ENCODE measurements at places on chromosomes 5 and 9. TPM values are rescaled to one million over a fixed set of nuclear protein-coding genes. Genes with fewer than 3 reads are reported as not detected.

The CD14 gene
- total RNA-seq: 0.42 TPM

The SOX30 gene
- total RNA-seq: 0.27 TPM

The CER1 gene
- total RNA-seq: not detected

The SPIN1 gene
- 74.0 TPM for total RNA-seq

The CYSRT1 gene
- total RNA-seq: 4.3 TPM

The IGIP gene
- 5.2 TPM for total RNA-seq

The TTC39B gene
- total RNA-seq: 7.4 TPM

The TAF11L10 gene
- not detected for total RNA-seq

The KIF4B gene
- total RNA-seq: 0.12 TPM

The SLC6A19 gene
- not detected for total RNA-seq

The EQTN gene
- not detected for total RNA-seq

The PDE6A gene
- not detected for total RNA-seq

DNA sequence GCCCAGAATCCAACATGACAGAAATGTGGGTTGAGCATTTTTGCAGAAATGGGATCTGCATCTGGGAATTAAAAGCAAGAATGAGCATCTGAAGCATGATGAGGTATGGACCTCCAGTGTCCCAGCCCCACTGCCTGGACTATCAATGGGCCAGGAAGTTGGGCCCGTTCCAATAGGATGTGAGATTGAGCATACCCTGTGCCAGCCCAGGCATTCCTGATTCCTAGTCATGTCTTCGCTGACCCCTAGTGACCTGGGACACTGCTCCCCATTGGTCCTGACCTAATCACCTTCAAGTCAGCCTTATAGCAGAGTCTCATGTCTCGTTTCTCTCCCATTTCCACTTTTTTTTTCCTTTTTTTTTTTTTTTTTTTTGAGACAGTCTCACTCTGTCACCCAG lies 197.4 kb upstream of the IRX2 start:
- H3K4me3 ChIP-seq: no peak overlapping the region
- no peak for DNase-seq
- H3K27me3 ChIP-seq: no peaks in the 10 kb centered on the region
- H3K36me3 ChIP-seq: no peaks in the 10 kb centered on the region
- no peak overlapping the region for H3K27ac ChIP-seq

- no peaks in the 10 kb centered on the region for H3K4me1 ChIP-seq
- no peaks in the 10 kb centered on the region for H3K36me3 ChIP-seq
- no peak overlapping the region for H3K27ac ChIP-seq
- no peak overlapping the region for H3K4me3 ChIP-seq
Measured at GRCh38 chr9:110583237-110583636, 3.7 kb upstream of the SVEP1 start.

GRCh38 chr9:89465726-89466308 lies 32.1 kb downstream of the SEMA4D start:
- no peaks in the 10 kb centered on the region for H3K27me3 ChIP-seq
- H3K27ac ChIP-seq: no peak overlapping the region
- DNase-seq: no peak
- H3K4me3 ChIP-seq: no peak overlapping the region
- peaks cover 13% of the 10 kb centered on the region for H3K4me1 ChIP-seq
- no peaks in the 10 kb centered on the region for H3K36me3 ChIP-seq

- no peaks in the 10 kb centered on the region for H3K4me1 ChIP-seq
- H3K27me3 ChIP-seq: no peaks in the 10 kb centered on the region
- H3K27ac ChIP-seq: no peak overlapping the region
- DNase-seq: no peak
- no peak overlapping the region for H3K4me3 ChIP-seq
Measured at GRCh38 chr5:10513501-10514442, 50.1 kb upstream of the ANKRD33B start.

- H3K27ac ChIP-seq: peak overlapping the region; percentile 99
- no peaks in the 10 kb centered on the region for H3K27me3 ChIP-seq
- peaks cover 17% of the 10 kb centered on the region for H3K4me1 ChIP-seq
- peak overlapping the region; percentile 100 for H3K4me3 ChIP-seq
- H3K36me3 ChIP-seq: peaks cover 23% of the 10 kb centered on the region
Measured at GRCh38 chr9:137189297-137190295, 1.1 kb downstream of the SSNA1 start.

DNA sequence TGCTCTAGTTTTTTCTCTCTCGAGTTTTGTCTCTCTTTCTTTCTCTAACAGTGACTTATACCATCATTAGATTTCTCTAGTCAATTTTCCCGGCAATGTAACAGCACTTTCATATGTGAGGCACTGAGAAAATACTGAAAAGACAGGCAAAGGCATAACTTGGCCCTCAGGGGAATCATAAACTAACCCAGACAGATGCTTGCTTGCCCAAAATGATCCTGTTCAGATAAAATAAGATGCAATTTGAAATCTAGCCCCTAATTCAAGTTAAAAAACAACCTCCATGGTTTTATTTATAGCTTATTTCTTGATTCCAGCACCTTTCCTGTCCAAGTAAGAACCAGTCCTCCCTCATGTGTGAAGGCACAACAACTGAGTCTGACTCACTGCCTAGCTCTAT lies 294.6 kb downstream of the GAS1 start:
- H3K27ac ChIP-seq: no peak overlapping the region
- H3K27me3 ChIP-seq: peaks cover 23% of the 10 kb centered on the region
- H3K36me3 ChIP-seq: no peaks in the 10 kb centered on the region
- H3K4me1 ChIP-seq: no peaks in the 10 kb centered on the region

DNA sequence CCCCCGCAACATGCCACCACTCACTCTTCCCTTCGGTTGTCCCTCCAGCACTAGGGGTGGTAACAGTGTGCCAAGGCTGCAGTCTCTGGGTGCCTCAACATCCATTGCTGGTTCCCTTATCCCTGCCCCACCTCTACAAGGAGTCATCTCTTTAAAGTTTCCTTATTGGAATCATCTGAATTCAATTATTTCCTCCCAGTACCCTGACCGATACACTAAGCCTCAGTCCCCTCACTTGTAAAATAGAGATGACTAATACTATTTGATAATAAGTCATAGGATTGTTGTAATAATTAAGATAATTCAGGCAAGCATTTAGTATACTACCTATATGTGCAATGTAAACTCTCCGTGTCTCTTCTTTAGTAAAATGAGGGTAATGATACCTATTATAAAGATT lies 352.5 kb downstream of the ENC1 start:
- no peaks in the 10 kb centered on the region for H3K4me1 ChIP-seq
- H3K27me3 ChIP-seq: no peaks in the 10 kb centered on the region
- no peaks in the 10 kb centered on the region for H3K36me3 ChIP-seq
- H3K27ac ChIP-seq: no peak overlapping the region

DNA sequence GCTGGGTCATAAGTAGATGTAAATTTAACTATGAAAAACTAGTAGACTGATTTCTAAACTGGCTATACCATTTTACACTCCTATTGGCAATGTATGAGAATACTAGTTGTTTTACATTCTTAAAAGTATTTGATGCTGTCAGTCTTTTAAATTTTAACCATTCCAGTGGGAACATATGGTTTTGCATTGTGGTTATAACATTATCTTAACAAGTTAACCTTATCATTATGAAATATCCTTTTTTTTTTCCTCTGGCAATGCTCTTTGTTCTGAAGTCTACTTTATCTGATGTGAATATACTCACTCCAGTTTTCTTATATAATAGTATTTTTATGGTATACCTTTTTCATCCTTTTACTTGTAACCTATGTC lies 548.9 kb upstream of the CLINT1 start:
- H3K27ac ChIP-seq: no peak overlapping the region
- no peak for DNase-seq
- peaks cover 6% of the 10 kb centered on the region for H3K27me3 ChIP-seq
- no peaks in the 10 kb centered on the region for H3K36me3 ChIP-seq

DNA sequence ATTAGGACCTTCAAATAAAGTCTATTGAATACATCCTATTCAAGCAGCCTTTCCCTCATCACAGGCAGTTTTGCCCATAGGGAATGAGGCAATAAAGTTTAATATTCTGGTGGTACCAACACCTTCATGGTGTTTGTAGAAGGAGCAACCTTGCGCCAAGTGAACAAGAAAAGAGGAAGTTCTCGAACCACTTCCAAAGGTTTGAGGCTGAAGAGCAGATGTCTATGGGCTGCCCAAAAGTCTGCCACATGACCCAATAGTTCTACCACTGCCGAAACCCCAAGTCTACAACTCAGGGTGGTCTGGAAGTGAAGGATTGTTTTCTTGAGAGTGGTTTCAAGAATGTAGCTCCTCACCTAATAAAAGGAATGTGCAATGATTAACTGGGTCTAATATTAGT lies 123.1 kb downstream of the NPR3 start:
- H3K36me3 ChIP-seq: no peaks in the 10 kb centered on the region
- peaks cover under 1% of the 10 kb centered on the region for H3K27me3 ChIP-seq
- DNase-seq: no peak
- no peak overlapping the region for H3K27ac ChIP-seq

DNA sequence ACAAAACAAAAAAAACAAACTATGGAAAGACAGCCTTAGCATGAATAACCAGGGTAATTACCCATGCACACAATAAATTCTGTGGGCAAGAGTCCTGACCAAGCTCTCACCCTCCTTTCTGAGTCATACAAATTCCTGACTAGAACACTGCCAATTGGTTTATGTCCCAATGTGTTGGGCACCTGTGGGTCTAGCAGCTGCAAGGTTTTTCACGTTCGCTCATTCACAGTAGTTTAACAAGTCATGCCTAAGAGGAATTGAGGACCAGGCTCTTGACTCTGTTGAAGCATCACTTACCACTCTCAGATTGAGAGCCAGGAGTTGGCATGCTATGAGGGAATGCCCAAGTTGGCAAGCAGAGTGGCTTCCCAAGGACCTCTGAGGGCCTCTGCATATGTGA lies 205.5 kb upstream of the SLC24A2 start:
- H3K27ac ChIP-seq: no peak overlapping the region
- no peak for DNase-seq
- no peaks in the 10 kb centered on the region for H3K4me1 ChIP-seq

GRCh38 chr5:76388791-76389512 lies 14.1 kb upstream of the IQGAP2 start:
- no peak overlapping the region for H3K4me3 ChIP-seq
- H3K27me3 ChIP-seq: no peaks in the 10 kb centered on the region
- no peaks in the 10 kb centered on the region for H3K36me3 ChIP-seq
- no peak for DNase-seq

DNA sequence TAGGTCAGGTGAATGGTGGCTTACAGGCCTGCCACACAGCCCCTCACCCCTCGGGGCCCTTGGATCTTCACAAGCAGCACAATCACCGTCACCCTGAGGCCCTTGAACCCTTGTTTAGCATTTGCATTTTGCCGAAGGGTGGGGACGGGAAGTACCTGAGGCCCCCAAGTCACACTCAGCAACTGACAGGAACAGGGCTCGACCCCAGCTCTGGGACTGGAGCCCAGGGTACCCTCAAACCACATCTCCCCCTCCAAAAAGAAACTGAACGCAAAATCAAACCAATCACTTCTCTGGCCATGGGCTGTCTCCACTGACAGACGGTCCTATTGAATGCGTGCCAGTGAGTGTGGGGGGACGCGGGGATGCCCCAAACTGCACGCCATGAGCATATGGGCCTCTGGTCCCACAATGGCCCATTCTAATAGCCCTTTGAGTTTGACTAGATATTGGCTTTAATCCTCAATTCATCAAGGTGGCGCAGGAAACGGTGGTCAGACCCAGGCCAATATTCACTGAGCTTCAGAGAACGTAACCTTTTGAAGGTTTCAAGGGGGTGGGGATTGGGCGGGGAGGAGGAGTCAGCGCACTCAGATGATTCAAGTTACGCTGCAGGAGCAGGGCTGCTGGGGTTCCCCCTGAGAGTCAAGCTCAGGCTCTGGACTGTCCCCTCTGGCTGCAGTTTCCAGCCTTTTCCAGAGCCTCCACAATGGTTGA lies 176.0 kb downstream of the DAB2IP start:
- no peak overlapping the region for H3K4me3 ChIP-seq
- no peak for DNase-seq
- no peaks in the 10 kb centered on the region for H3K36me3 ChIP-seq
- H3K4me1 ChIP-seq: no peaks in the 10 kb centered on the region
- H3K27ac ChIP-seq: no peak overlapping the region

DNA sequence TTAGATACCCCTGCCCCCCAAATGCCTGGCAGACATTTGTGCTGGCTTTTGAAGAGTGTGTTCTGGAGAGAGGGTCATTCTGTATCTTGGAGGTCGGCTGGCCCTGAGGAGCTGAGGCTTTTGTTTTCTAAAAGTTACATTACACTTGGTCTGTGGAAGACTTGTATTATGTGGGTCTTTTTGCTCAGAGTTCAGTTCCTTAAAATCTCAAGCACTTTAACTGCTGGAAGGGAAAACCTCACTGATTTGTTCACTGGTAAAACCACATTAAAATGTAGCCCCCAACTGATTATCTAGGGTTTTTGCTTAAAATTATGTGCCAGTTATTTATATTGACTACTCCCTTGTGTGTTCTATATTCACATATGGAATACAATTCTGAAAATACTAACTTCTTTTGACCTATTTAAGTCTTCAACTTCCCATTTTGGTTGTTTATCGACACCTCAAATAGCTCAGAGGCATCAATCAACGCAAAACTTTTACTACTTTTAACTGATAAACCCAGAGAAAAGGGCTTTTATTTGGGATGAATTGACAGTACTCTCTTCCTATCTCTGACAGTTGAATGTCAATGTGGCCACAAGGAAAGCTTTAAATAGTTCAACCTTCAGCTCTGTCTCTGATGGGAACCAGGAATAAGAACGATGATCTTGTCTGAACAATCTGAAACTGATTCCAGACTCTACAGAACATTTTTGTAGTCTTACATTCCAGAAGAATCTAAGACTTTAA lies 54.0 kb upstream of the MAP3K1 start:
- H3K27ac ChIP-seq: no peak overlapping the region
- no peaks in the 10 kb centered on the region for H3K27me3 ChIP-seq
- DNase-seq: no peak
- no peak overlapping the region for H3K4me3 ChIP-seq
- H3K4me1 ChIP-seq: no peaks in the 10 kb centered on the region

- H3K4me3 ChIP-seq: no peak overlapping the region
- no peak for DNase-seq
- no peaks in the 10 kb centered on the region for H3K4me1 ChIP-seq
- no peaks in the 10 kb centered on the region for H3K36me3 ChIP-seq
Measured at GRCh38 chr5:74098941-74099340, 472.9 kb downstream of the ARHGEF28 start.

DNA sequence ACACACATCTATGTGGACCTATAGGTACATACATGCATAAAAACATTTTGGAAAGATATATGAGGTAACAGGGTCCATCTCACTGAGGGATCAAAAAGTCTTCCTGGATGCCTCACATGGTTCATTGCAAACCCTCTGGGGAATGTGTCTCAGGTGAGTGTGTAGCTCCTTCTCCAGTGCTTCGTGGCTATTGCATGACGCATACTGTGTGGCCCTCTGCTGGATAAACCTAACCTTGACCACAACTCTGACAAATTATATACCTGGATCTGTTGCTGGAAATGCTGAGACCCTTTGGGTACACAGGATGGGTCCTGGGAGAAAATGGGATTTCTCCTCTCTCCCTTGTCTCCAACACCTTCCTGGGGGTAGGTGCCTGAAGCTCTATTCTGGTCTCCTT lies 91.9 kb downstream of the JAKMIP2 start:
- DNase-seq: peak; percentile 31
- no peak overlapping the region for H3K4me3 ChIP-seq
- H3K4me1 ChIP-seq: no peaks in the 10 kb centered on the region

- no peaks in the 10 kb centered on the region for H3K27me3 ChIP-seq
- H3K27ac ChIP-seq: no peak overlapping the region
- H3K36me3 ChIP-seq: no peaks in the 10 kb centered on the region
- H3K4me3 ChIP-seq: no peak overlapping the region
- H3K4me1 ChIP-seq: peaks cover 8% of the 10 kb centered on the region
Measured at GRCh38 chr9:136333045-136333444, 5.7 kb downstream of the GPSM1 start.

- H3K4me3 ChIP-seq: no peak overlapping the region
- no peak overlapping the region for H3K27ac ChIP-seq
Measured at GRCh38 chr9:78196258-78196657, 39.6 kb upstream of the CEP78 start.
